ENCODE measurements at places on chromosomes 16 and 17.

- DNase-seq: peak; percentile 27
These were observed 41.0 kb downstream of the OTOA start for GRCh38 chr16:21704733-21705132.

- DNase-seq: no peak
These were observed 212.9 kb downstream of the CDH8 start for GRCh38 chr16:61823326-61823725.

DNA sequence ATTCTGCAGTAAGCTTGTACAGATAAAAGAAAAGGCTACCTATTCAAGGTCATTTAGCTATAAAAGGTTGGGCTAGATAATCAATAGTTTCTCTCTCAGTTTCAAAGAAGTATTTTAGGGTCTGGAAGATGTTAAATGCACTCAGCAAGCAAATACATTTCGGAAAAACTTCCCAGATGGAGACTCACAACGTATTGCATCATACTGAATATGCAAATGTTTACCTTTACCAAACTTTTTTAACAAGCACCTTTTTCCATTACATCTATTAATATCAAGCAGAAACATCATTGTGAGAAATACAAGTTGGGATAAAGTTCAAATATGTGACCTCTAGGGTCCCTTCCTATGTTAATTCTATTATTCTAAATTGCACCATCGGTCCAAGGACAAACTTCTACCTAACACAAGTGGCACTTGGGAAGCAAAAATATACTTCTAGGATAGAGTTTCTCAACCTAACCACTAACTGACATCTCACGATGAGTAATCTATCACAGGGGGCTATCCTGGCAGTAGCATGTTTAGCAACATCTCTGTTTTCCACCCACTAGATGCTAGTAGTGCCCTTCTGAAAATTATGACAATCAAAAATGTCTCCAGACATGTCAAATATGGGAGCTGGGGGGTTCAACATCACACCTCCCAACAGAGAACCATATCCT, 14.5 kb downstream of the KANSL1 start:
- DNase-seq: peak; percentile 93

GRCh38 chr17:75428543-75429469, 23.3 kb upstream of the GRB2 start:
- no peak for DNase-seq

DNA sequence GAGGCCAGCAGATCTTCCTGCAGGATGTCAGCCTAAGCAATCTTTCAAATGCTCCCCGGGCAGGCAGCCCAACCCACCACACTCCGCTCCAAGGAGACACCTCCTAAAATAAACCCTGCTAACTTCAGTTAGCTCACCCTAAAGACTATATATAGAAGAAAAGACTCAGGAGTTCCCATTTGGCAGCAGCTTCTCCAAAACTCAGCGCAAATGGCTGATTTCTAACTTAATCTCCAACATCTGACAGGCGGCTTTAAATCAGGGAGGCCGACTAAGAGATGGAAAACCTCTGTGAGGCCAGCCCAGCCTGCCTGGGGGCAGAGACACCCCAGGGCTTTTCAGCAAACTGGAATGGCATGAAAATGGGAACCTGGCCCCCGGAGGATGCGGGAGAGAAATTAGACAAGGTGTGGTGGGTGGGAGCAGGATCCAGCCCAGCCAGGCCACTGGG, 91.6 kb downstream of the XYLT1 start:
- DNase-seq: no peak
